T-helper 2 cell (primary cell): ENCODE measurements at places on chromosomes 2 and 18.

GRCh38 chr2:152410165-152410597 is 75.2 kb downstream of the FMNL2 start:
- no peak for DNase-seq

GRCh38 chr2:74137651-74138599 is 9.8 kb downstream of the BOLA3 start:
- no peak for DNase-seq

GRCh38 chr18:25349131-25349925 is 2.6 kb downstream of the ZNF521 start:
- no peak for DNase-seq

GRCh38 chr18:74797577-74798151 is 200.0 kb downstream of the ZNF407 start:
- no peak for DNase-seq

GRCh38 chr2:84048964-84049363 is 410.1 kb downstream of the SUCLG1 start:
- DNase-seq, result no peak

- no peak for DNase-seq
These were observed 83.1 kb upstream of the BZW1 start for GRCh38 chr2:200728630-200729029.

GRCh38 chr2:20173496-20174402 is 51.2 kb downstream of the SDC1 start:
- no peak for DNase-seq

- DNase-seq, result no peak
These were observed 1.5 kb downstream of the CAB39 start for GRCh38 chr2:230714136-230714480.

DNA sequence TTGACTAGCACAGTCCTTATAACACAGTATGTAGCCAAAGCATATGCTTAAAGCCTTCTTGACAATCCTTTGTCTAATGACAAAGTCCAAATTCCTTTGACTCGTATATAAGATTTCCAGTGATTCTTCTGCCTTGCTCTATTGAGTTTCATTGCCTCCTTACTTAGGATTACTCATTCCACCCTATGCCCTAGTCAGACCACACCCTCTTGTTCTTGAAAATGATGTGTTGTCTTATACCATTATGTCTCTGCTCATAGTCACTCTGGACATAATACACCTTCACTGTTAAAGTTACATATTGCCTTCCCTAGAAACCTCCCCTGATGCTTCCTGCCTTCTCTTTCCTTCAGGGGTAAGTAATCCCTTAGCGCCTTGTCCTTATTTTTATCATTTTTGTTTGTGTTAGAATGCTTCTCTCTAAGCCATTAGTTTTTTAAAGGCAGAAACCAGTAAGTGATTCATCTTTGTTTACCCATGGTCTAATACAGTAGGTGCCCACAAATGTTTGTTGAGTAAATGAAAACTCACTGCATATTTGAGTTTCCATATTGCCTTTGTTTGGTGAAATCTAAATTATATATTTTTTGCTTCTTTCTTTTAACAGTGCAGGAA is 19.3 kb downstream of the GPD2 start:
- no peak for DNase-seq

DNA sequence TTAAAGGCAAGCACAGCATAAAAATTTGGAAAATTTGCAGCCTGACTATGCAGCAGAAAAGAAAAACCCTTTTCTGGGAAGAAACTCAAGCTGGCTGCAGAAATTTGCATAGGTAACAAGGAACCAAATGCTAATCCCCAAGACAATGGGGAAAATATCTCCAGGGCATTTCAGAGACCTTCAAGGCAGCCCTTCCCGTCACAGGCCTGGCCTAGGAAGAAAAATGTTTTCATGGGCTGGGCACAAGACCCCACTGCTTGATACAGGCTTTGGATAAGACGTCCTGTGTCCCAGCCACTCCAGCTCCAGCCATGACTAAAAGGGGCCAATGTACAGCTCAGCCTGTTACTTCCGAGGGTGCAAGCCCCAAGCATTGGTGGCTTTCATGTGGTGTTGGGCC is 717.6 kb downstream of the TDRD15 start:
- no peak for DNase-seq

GRCh38 chr2:132564065-132564464 is 105.9 kb downstream of the LYPD1 start:
- no peak for DNase-seq

DNA sequence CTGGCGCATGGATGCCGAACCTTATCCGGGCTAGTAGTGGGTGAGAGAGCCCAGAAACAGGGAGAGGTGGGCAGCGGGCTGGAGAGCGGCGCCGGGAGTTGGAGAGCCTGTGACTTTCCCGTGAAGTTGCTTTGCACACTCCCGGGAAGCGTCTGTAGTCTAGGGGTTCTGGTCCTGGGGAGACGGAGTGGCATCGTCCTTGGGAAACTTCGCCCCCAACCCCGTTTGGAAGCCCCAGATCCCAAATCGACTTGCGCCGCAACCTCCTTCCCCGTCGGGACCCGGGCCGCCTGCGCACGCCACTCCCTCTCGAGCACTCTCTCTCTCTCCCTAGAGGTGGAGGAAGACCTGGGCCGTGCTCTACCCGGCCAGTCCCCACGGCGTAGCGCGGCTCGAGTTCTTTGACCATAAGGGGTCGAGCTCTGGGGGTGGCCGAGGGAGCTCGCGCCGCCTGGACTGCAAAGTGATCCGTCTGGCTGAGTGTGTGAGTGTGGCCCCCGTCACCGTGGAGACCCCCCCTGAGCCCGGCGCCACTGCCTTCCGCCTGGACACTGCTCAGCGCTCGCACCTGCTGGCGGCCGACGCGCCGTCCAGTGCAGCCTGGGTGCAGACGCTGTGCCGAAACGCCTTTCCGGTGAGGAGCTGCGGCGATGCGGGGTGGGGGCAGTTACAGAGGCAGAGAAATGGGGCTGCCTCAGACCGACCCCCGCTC is 456 bp downstream of the DOK1 start:
- peak; percentile 31 for DNase-seq

DNA sequence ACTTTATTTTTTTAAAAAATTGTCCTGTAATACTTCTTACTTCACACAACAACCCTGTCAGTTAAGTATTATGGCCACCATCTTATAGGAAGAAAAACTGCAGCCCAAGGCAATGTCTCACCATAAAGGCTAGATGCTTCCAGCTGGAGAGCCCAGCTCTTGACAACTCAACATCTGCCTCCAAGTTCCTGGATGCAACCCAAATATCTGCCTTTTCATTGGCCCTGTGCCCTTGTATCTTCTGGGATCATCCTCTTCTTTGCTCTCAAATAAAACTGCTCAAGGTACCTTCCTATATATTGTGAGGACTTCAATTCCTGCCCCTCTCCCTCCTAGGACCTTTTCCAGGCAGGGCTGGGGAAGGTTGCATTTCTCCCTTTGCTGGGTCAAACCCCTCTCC is 69.5 kb downstream of the BIN1 start:
- DNase-seq, result no peak

DNA sequence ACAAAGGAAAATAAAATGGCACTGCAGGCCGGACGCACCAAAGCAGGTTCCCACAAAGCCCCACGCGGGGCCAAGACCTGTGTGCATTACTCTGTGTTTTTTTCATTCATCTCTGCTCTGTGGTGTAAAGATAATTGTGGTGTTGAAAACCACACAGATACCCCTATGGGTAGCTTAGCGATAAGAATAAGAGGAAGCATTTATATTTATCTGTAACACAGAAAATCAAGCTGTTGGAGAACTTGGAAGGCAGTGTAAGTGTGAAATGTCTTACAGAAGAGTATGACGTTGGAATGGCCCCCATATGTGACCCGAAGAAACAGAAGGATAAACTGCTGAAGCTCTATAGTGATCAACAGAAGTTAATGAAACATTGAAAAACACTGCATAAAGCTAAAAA is 20.3 kb upstream of the MARCO start:
- DNase-seq, result no peak

GRCh38 chr2:110940376-110940910 is 180.3 kb upstream of the BCL2L11 start:
- DNase-seq, result no peak

- no peak for DNase-seq
These were observed 29.2 kb upstream of the PPP4R1 start for GRCh38 chr18:9643549-9643948.

- no peak for DNase-seq
These were observed 27.9 kb downstream of the RAB27B start for GRCh38 chr18:54856105-54856646.

DNA sequence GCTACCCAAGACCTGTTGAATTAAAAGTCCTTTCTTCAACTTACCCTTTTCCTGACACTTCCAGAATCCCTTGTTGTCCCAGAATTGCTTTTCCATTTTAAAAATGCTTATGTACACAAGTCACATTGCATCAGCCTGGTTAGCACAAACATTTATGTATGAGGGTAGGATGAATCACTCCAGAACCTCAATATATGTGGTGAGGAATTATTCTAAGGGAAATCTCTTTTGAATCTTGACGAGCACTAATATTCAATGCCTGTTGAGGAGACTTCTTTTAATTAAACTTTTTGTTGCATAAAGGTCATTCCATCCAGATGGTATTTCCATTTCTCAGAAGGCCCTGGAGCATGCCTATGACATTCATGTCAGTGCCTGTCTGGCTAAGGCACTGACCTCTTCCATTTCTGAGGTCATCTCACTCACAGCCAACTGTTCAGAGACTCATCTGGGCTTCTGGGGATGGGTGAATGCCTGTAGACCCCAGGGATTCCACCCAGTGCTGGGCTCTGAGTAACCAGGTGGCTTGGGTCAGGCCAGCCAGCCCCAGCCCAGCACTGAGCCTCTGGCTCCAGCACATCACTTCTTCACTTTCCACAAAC is 28.2 kb downstream of the ACMSD start:
- DNase-seq, result no peak

GRCh38 chr2:72931280-72931910 is 14.1 kb downstream of the EMX1 start:
- no peak for DNase-seq

DNA sequence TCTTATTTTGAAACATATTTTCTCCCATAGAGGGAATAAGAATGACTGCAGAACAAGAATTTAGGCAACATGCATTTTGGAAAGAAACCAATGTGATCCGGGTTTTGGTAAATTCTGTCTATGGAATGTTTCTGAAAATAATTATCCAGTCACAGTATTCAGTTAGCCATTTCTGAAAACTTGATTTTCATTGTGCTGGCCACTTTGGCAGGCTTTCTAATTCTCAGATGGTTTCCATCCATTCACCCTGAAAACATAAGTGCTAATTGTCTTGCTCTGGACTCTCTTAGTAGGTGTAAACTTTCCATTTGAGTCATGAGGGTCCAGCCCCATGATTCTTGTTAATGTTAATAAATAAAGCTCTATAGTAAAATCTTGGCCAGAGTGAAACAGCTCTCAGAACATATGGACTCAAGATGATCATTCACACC is 176.5 kb downstream of the RBM43 start:
- DNase-seq, result no peak

- DNase-seq, result no peak
These were observed 109.1 kb downstream of the IRS1 start for GRCh38 chr2:226690461-226691024.

DNA sequence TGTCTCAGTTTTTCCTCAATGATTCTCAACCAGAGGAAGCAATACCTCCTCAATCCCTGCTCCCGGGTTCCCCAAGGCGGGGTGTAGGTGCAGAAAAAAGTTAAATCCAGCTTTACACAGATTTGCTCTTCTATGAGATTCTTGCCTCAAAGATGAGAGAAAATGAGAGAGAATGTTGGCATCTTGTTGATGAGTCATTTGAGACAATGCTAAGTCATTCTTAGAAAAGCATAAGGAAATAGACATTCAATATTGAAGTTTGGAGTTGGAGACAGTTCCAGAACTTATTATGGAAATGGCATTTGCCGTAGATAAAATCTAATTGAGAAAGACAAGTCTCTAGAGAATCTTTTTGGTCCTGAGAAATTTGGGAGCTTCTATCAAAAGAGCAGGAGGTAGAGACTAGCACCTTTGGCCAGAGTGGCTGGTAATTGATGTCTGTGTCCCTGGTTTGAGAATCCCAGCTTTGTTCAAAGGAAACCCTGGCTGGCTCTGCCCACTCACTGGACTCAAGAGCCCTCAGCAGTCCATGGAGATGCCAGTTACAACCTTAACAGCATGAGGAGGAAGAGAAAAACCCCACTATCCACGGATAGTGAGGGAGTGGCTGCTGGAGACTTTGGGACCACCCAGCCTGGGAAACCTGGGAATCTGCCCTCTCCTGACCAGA is 181.2 kb downstream of the FAM124B start:
- DNase-seq, result no peak

- no peak for DNase-seq
These were observed 18.5 kb downstream of the SFTPB start for GRCh38 chr2:85649201-85650190.

GRCh38 chr18:41569867-41570266 is 385.2 kb upstream of the PIK3C3 start:
- no peak for DNase-seq

GRCh38 chr18:9575558-9575957 is 38.8 kb downstream of the PPP4R1 start:
- peak; percentile 16 for DNase-seq

DNA sequence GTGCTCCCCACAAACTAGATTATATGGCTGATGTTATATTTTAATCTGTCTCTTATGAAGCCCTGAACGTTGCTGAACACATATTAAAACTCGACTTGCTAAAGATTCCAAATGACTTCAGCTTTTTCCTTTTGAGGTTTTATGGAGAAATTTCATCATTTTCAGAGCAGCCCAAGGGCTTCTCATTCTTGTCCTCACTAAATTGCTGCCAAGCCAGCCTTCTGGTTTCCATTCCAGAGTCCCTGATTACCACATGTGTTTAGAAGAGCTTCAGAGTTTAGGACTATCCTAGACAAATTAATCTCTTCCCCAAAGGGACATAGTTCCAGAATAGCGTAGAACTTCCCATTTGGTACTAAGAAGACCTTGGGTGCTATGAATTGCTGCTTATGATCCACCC is 77.8 kb upstream of the CCDC195 start:
- DNase-seq, result no peak

DNA sequence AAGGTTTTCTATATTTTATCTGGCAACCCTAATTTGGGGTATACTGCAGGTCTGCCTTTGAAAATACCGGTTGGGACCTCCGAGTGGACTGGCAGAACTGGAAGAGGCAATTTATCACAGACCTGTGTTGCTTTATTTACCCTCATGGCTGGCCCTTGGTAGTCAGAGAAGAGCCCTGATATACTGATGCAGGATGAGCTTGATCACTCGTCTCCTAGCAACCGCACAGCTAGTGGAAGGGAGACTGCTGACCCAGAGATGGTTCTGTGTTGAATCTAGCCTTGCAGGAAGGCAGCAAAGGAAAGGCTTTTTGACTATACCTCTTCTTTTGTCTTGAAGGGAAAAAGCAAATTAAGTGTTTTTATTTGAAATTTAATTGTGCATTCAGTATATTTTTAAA is 154.7 kb downstream of the EML6 start:
- DNase-seq, result no peak

GRCh38 chr18:64094210-64094609 is 54.7 kb downstream of the LINC00305 start:
- DNase-seq, result no peak
